ENCODE measurements at places on chromosomes 13 and 19. TPM values are rescaled to one million over a fixed set of nuclear protein-coding genes. Genes with fewer than 3 reads are reported as not detected.
A peak's percentile ranks its signal among the peaks of the same experiment; 100 is the strongest.

Gene SSC5D
- total RNA-seq, result 0.36 TPM

Gene MAST3
- 53.9 TPM for total RNA-seq

Gene ATP12A
- not detected for total RNA-seq

Gene ZNF544
- 63.3 TPM for total RNA-seq

Gene CALR
- 499 TPM for total RNA-seq

Gene CYP2B6
- total RNA-seq, result not detected

Gene PLD3
- total RNA-seq, result 116 TPM

Gene ZNF296
- 1.7 TPM for total RNA-seq

DNA sequence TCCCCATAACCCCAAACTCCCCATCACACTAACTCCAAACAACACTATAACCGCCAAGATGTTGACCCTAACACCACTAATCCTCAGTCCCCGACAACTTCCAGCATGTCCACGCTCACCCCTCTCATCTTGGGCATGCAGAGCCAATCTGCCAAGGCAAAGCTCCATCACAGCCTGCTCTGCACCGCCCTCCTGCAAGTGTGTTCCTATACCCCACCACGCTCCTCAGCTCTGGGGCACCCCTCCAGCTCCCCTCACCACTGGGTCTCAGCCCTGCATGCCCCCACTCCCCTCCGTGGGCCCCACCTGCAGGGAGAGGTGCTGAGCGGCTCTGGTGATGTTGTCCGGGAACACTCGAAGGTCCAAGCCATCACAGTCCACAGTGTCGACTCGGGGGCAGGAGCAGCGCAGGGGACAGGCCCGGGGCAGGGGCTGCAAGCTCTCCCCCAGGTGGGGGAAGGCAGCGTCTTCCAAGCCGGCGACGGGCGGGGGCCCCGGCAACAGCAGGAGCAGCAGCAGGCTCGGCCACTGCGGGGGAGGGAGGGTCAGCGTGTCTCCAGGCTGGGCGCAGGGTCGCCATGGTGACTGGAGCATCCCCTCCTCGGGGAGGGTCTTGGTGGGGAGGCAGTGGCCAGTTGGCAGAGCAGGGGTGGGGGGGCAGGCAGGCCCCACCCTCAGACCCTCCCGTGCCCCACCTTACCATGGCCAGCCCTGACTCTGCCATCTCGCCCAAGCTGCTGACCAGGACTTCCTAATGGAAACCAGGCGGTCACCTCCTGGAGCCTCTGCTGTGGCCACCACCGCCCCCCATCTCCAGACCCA is 527 bp downstream of the PODNL1 start:
- DNase-seq, result no peak

- DNase-seq, result no peak
These were observed 984 bp downstream of the SIX5 start for GRCh38 chr19:45767881-45768654.

- DNase-seq, result no peak
These were observed 2.9 kb downstream of the CD70 start for GRCh38 chr19:6587998-6588507.

GRCh38 chr19:57190301-57190700 is 999 bp upstream of the ZNF264 start:
- DNase-seq, result no peak

- DNase-seq, result no peak
These were observed 7.8 kb downstream of the LTBP4 start for GRCh38 chr19:40608957-40609356.

DNA sequence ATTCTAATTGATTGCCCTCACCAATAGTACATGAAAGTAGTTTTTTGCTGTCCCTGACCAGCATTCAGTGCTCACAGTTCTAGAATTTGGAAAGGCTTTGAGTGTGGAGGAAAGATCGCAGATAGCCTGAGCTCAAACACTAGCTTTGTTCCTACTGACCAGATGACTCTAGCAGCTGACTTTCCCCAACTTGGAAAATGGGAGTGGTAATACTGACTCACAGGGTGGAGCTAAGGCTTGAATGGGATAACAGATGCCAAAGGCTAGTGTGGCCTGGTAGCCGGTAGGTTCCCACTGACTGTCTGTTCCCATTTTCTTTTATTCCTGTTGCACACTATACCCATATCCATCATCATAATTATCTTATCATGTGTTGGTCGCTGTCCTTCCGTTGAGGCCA is 3.7 kb downstream of the ZSCAN22 start:
- DNase-seq, result no peak

GRCh38 chr13:77701305-77701704 is 3.8 kb downstream of the SLAIN1 start:
- no peak for DNase-seq

DNA sequence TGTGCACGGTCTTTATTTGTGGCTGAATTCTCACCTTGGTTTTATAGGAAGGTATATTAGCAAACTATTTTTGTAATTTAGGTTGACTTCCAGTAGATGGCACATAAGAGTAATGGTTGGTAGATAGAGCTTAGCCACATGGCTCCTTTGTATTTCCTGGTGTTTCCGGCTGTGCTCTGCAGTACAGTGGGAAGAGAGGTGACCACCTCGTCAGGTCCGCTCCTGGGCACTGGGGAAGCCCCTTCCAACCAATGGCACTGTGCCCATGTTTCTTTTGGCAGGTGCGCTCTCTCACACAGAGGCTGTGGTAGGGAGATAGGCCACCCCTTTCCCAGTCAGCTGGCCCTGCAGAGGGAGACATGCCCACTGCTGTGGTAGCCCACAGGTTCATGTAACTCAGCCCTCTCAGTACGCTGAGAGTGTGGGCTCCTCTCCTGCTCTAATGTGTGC is 74.3 kb upstream of the ATP12A start:
- DNase-seq, result peak; percentile 51

DNA sequence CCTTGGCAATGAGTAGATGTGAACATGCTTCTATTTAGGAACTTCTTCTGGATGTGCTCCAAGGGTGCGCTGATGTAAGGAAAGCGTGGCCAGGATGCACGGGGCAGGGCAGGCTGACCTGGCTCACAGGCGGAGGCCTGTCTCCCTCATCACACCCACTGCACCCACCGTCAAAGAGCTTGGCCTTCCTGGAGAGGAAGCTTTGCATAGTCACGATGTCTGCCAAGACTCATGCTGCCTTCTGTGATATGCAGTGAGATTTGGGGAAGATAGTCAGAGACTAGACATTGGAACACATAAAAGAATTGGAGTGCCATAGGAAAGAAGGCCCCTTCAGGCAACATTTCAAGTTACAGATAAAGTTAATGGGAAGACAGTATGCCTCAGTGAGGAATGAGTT is 82.0 kb downstream of the MYO16 start:
- no peak for DNase-seq
